ENCODE measurements at places on chromosomes 7 and 10.

GRCh38 chr10:110324805-110325280 is 20.1 kb upstream of the SMNDC1 start:
- DNase-seq: no peak

GRCh38 chr7:10643545-10643944 is 330.1 kb upstream of the PHF14 start:
- DNase-seq: no peak

GRCh38 chr10:75212343-75212742 is 1.7 kb downstream of the VDAC2 start:
- no peak for DNase-seq

DNA sequence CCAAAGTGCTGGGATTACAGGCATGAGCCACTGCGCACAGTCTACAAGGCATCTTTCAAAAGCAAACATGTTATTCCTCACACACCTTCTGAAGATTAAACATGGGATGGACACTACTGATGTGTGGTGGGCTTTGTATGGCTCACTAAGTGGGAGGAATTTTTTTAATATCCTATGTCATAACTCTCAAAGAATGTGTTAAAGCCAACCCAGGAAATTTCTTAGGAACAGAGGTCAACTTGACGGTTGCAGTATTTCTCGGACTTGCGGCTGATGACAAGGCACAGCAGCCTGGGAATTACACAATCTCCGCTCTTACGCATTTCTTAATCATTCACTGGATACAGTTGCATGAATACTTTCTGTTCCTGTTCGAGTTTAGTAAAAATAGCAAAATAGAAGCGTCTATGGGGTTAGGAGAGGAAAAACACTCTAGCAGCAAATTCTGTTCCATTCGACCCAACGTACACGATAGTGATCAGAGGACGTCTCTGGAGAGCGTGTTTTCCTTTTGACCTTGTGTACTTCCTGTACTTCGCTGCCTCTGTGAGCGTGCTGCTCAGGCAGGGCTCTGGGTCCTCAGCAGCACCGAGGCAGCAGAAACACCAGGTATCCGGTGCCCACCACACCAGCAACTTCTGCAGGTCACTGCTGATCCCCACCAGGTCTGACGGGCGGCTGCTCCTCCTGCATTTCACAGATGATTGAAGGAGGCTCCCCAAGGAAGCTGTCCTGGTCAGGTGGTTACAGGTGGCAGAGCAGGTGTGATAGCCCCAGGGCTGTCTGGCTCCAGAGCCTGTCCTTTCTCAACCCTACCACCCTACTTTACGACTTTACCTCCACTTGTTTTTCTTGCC is 26.4 kb upstream of the SRGN start:
- peak; percentile 43 for DNase-seq

DNA sequence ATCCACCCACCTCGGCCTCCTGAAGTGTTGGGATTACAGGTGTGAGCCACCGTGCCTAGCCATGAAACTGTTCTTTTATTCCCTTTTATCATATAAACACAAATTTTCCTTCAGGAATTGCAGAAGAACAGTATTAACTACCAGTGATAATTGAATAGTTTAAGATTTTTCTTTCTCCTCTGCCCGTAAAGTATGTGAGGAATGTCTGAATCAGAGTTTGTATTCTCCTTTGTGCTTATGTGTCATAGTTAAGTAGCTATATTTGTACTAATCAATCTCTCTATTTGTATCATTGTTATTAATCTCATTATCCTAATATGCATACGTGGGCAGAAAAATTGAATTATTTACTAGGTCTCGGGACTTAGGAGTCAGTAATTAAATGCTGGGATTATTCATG is 83.6 kb downstream of the ZNF277 start:
- no peak for DNase-seq

DNA sequence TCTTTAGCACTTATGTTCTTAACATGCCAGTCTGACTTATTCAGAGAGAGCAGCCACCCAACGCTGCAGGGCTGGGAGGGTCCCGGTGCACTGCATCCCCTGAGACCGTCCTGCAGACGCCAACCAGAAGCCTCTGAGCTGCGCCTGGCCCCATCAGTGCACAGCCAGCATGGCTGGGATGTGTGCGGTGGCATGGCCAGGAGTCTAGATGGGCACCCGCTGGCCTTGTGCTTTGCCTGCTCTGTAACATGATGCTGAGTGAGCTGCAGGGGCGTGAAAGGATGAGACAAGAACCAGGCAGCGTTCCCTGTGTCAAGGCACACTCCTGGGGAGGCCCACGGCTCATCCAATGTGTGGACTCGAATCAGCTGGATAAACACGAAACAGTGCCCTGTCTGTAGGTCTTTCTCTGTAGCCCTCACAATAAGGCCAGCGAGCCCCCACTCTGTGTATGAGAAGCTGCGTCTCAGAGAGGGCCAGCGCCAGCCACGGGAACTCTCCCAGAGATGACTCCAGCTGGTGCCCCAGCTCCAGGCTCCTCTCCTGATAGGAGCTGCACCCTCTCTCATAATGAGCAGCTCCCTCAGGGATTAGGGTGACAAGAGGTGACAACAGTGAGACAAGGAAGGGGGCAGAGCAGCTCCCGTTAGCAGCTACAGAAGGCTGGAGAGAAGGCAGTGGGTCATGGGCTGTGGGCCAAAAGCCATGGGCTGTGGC is 96.8 kb downstream of the TNS3 start:
- no peak for DNase-seq

DNA sequence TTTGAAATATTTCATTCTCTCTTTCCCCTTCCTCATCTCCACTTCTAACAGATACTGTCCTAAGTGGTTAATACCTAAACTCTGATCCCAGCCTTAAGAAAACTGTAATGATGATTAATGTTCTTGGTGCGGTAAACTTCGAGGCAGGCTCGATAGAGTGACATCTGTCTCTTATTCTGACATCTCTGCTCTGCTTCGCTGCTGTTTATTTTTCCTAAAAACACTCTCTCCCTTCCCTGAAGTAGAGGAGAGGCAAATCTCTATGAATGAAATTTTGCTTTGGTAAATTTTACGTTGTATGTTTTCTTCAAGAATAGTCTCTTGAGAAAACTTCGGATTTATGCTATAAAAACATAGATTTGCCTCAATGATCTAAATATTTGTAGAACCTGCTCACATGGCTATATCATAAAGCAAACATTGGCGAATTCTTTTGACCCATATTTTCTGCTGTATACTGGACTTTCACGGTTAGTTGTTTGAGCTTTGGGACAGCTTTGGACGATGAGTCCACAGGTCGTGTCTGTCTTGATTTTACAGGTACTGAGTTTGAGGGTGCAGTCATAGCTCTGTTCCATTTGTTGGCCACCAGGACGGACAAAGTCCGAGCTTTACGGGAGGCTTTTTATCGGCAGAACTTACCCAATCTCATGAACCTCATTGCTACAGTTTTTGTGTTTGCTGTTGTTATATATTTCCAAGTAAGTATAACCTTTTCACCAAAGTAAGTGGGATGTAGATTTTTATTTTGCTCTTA is 27.1 kb downstream of the SEC61A2 start:
- no peak for DNase-seq

Data from stimulated activated CD8-positive, alpha-beta memory T cell treated with anti-CD3 and anti-CD28 coated beads, Interleukin-4, amount 100 ng/mL, for 48 hours (primary cell).